Omental fat pad (tissue), 4 donors: ENCODE measurements at places on chromosomes 5 and 9. TPM values are rescaled to one million over a fixed set of nuclear protein-coding genes. Genes with fewer than 3 reads are reported as not detected.

DNA sequence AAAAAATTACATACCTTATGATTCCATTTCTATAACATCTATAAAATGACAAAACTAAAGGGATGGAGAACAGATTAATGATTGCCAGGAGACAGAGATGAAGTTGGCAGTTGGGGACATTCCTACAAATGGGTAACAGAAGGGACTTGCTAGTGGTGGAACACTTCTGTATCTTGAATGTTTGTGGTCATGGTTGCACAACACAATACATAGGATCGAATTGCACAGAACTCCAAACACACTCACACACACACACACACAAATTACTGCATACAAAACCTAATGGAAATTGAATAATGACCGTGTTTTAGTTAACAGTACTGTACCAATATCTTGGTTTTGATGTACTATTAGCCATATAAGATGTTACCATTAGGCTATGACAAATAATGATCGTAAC lies 330.7 kb upstream of the POU5F2 start:
- DNase-seq = no peak

GRCh38 chr5:157608972-157609565 lies 33.5 kb upstream of the ADAM19 start:
- DNase-seq = no peak

Gene TAF7
- 48.6 TPM for total RNA-seq

Gene PHYHD1
- 43.8 TPM for total RNA-seq
